IPS-NIHi11 (cell line): ENCODE measurements at places on chromosomes 3 and 15.

- DNase-seq, result no peak
Measured at GRCh38 chr3:181558870-181559269, 152.9 kb upstream of the SOX2 start.

DNA sequence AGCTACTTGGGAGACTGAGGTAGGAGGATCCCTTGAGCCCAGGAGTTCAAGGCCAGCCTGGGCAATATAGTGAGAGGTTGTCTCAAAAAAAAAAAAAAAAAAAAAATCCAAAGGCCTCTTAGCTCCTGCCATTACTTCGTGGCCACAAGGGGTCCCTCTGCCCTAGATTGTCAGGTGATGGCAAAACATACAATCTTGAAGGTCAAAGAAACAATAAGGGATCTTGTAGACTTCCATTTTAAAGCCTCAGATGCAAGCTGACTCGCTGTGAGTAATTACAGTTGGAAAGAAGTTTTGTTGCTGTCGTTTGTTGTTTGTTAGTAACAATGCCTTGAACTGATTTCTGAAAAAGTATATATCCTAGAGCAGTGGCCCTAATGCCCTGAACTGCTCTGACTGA lies 55.9 kb upstream of the PLCL2 start:
- peak; percentile 59 for DNase-seq

DNA sequence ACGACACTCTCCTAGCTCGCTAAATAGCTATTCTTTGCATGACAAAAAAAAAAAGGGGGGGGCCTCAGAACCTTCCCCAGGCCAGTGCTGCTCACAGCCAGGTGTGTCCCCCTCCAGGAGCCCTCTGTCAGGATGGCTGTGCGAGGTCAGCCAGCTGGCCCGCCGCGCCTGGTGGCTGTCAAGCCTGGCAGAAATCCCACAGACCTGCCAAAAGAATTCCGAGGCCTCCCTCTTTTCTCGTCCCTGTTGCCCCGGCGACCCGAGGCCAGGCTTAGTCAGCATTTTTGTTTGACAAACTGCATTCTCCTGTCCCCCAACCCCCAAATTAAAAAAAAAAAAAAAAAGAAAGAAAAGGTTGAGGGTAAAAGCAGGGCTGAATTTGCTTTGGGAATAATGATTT lies 61.9 kb downstream of the TM4SF4 start:
- DNase-seq, result peak; percentile 60

DNA sequence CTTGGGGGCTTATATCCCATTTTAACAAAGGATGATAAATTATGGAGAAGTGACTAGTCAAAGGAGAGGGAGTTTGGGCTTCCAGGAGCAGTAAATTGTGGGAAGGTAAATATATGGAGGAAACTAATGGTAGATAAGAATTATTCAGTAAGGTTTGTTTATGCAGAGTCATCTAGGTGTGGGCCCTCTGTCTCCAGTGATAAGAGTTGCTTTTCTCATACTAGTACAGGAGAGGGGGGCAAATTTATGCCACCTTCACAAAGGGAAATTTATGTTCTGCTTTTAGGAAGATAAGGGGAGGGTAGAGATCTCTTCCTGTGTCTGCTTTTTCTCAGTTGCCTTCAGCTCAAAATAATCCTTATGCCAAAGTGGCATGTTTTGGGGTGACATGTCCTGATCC lies 383.7 kb upstream of the PPP2R3A start:
- DNase-seq, result no peak

DNA sequence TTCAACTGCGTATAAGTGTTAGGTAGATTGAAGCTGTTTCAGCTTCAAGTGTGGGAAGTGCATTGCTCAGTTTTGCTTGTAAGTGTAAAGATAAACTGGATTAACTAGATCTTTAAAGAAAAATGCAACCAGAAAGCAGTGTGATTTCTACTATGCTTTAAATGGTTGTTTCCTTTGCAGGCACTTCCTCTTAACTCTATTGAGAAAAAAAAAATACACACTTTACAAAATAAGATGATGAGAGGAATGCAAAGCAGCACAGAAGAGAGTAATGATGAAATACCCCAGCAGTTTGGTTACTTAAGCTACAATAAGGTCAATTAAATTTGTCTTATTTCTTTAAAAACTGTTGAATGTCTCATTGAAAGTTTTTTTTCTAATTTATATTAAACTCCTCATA lies 40.8 kb downstream of the DPH6 start:
- no peak for DNase-seq

- DNase-seq, result no peak
Measured at GRCh38 chr3:56976651-56977560, 83.6 kb upstream of the SPATA12 start.

DNA sequence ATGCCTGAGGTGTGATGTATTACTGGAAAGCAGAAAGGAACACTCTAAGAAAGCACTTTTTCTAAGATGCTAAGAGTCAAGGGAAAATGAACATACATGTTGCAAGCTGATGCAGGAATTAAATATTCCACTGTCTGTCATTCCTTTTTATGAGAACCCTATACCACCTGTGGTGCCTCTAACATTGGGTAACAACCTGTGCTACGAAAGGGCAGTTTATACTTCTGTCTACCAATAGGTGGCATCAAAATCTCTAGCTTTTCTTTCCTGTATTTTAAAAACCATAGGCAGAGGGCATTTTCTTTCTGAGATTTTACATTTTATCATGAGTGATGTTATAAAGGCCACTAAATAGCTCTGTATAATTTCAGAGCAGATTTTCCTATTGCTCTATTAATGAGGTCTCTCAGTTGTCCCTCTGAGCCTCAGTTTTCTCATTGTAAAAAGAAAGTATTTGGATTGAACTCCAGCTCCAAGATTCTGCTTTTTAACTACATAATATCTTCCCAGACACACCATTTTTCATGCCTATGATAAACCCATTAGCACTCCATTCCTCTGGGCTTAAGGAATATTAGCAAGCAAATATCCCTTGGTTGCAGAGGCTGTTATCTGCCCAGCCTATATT lies 3.5 kb upstream of the CPNE4 start:
- DNase-seq, result peak; percentile 33

GRCh38 chr3:38247366-38248035 lies 18.1 kb upstream of the SLC22A13 start:
- DNase-seq, result peak; percentile 52
